Cardiac muscle cell (in vitro differentiated cells and primary cell): ENCODE measurements at places on chromosomes 6 and 20. TPM values are rescaled to one million over a fixed set of nuclear protein-coding genes. Genes with fewer than 3 reads are reported as not detected.

ULBP2 gene
- total RNA-seq, result not detected in 2 replicates

GRCh38 chr6:37732688-37733087 is 35.0 kb upstream of the MDGA1 start:
- no peaks in the 10 kb centered on the region for H3K36me3 ChIP-seq
- no peaks in the 10 kb centered on the region for H3K4me1 ChIP-seq
- no peaks in the 10 kb centered on the region for H3K27me3 ChIP-seq
- H3K27ac ChIP-seq, result no peak overlapping the region
- H3K4me3 ChIP-seq, result no peak overlapping the region

- DNase-seq, result peak; percentile 33
- H3K36me3 ChIP-seq, result peaks cover 4% of the 10 kb centered on the region
- H3K27me3 ChIP-seq, result no peaks in the 10 kb centered on the region
- no peak overlapping the region for H3K4me3 ChIP-seq
Measured at GRCh38 chr6:150894935-150895552, 29.5 kb downstream of the MTHFD1L start.

PAX1 gene
- not detected in 2 replicates for total RNA-seq

DNA sequence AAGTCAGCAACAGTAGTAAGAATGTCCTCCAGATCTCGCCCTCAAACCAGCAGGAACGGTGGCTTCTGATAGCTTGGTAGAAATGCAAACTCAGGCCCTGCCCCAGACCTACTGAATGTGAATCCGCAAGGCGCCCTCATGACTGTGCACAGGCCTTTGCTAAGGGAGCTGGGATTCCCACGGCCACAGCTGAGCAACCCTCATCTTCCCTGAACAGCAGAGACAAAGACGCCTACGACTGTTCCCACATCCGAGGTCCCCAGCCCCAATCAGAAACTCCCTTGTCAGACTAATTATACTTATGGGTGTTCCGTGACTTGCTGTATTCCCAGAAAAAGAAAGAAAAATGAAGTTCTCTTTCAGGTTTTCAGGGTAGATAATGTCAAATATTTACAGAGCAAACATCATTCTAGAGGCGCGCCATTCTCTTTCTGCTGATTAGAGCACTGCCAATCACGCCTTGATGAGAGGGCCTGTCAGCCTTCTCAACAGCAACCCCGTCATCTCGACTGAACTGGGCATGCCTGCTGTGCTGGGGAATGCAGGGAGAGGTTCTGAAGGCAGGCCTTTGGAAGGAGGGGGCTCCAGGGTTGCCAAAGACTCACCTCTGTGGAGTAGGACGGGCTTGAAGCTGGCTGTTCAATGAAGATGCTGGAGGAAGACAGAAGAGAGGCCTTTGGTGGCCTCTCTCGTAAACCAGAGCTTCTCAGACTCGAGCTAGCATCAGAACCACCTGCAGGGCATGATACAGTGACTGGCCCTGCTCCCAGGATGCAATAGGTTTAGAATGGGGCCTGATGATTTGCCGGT is 79.9 kb downstream of the ZNF217 start:
- H3K4me1 ChIP-seq, result no peaks in the 10 kb centered on the region
- H3K27ac ChIP-seq, result no peak overlapping the region
- no peaks in the 10 kb centered on the region for H3K27me3 ChIP-seq
- no peak for DNase-seq
